ENCODE measurements at places on chromosomes 5 and 9.

GRCh38 chr9:17065062-17065461 is 69.8 kb upstream of the CNTLN start:
- DNase-seq: no peak

DNA sequence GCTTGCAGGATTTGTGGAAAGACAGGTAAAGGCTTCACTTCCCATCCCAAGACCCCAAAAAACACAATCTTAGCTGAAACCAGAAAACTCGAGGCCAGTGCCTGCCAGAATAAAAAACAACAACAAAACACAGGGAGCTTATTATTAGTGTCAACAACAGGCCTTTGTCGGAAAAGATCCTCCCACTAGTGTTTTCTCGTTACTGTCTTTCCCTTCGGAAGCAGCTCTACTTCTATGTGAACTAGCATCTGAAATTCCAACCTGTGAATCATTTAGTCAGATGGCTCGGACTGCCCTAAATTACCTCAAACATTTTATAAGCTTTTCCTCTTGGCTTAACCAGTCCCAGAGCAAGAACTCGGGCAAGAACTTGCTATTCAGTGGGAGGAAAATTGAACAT is 122.2 kb upstream of the GNA14 start:
- no peak for DNase-seq

- DNase-seq: no peak
These were observed 57.3 kb upstream of the PJA2 start for GRCh38 chr5:109467058-109467457.

GRCh38 chr5:54302267-54302687 is 8.1 kb downstream of the ARL15 start:
- DNase-seq: peak; percentile 42

DNA sequence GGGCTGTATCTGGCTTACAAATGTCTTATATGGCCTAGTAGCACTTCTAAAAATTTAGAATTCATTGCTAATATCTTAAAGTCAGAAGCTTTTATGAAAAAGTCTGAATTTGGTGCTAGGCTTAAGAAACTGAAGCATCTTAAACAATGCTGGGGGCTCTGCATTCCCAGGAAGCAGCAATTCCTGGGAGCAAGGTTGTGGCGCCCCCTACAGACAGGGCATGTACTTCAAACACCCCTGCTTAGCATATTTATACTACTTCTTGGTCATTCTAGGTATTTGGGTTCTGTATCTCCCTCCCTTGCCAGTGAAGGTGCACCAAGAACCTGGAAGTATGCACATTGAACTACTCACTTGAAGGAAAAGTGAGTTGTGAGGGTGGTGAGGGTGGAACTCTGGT is 64.6 kb upstream of the GRIA1 start:
- DNase-seq: no peak

DNA sequence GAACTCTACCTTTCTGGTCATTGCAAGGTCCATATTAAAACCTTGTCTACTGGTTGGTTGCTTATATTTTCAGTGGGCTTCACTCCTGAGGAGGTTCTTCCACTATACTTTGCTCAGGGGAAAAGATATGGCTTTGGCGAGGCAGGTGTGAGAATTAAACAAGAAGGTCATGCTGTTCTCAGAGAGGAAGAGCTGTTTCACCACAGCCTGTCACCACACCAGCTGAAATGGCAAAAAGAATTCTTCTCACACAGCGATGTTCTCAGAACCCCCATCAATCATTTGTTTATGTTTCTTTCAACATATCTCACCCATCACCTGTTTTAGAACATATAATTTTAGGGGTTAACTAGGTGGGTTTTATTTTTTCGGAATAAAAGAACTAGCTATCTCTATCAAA is 38.6 kb downstream of the CAPSL start:
- DNase-seq: no peak

GRCh38 chr9:882416-882924 is 41.0 kb downstream of the DMRT1 start:
- no peak for DNase-seq

- no peak for DNase-seq
These were observed 165.8 kb upstream of the ANKH start for GRCh38 chr5:15037247-15037908.

GRCh38 chr5:73376618-73377170 is 71.9 kb downstream of the FOXD1 start:
- no peak for DNase-seq

- DNase-seq: no peak
These were observed 157.8 kb upstream of the FTMT start for GRCh38 chr5:121693864-121694263.

DNA sequence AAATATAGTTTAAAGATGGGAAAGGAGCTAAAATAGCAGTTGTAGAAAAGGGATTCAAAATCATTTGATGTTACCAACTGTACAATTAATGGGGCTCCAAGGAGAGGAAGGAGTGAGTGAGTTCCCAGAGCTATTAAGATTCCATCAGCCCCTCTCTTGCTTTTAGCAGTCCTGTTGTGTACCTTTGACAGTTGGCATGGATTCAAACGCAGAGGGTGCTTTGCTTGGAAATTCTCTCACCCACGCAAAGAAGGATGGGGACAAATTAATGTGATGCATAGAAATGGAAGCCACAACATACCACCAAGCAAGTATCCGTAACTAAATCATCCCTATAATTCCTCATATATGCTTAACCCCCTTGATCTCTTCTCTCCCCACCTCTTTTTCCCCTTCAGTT is 461.3 kb downstream of the EBF1 start:
- no peak for DNase-seq

GRCh38 chr5:164336276-164336675 is 830.9 kb downstream of the MAT2B start:
- DNase-seq: no peak

All from SIG-M5 (cell line).